Activated CD8-positive, alpha-beta T cell treated with anti-CD3 and anti-CD28 coated beads, Interleukin-2, amount 10 ng/mL, durations not matched to agents 7 days and 5 days (primary cell): ENCODE measurements at places on chromosomes 11 and 22.
A peak's percentile ranks its signal among the peaks of the same experiment; 100 is the strongest.

DNA sequence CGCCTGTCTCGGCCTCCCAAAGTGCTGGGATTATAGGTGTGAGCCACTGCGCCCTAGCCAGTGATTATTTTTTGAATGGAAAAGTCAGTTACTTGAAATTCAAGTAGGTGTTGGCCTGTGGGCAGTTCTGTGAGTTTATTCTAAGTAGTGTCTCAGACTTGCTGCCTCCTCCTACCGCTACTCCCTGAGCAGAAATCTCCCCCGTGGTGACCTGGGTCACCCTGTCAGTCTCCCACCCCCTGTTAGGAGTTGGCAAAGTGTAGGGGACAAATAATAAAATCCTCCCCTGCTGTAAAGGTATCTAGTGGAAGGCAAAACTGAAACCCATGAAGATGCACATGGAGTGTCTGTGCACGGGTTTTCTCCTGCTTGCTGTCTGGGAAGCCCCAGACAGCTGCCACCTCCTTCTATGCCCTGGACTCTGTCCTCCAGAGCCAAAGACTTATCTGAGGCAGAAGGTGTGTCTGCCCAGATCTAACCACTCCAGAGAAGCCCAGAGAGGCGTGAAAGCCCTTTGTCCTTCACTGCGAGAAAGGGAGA, 26.3 kb downstream of the SNAP29 start:
- no peak for DNase-seq

GRCh38 chr22:44298406-44299091, 14.2 kb downstream of the SHISAL1 start:
- DNase-seq, result no peak

DNA sequence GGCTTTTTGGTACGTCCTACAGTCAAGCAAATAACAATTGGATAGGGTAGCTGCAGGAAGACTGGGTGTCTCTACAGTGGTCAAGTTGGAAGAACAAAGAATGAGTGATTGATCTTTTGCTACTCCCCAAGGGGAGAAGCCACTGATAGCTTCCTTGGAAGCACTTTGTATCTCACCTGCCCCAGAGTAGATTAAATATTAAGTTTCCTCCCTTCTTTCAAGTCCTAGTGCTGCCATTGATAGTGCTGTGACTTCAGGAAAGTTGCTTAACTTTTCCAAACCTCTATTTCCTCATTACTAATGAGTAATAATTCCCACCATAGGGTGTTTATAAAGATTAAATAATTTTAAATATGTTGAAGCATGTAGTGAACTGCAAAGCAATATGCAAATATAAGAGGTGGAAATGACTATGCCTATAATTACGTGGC, 35.6 kb upstream of the EHF start:
- no peak for DNase-seq

- DNase-seq, result no peak
Measured at GRCh38 chr11:131977854-131978253, 607.4 kb downstream of the NTM start.

- DNase-seq, result no peak
Measured at GRCh38 chr11:125215976-125216375, 51.4 kb downstream of the PKNOX2 start.

DNA sequence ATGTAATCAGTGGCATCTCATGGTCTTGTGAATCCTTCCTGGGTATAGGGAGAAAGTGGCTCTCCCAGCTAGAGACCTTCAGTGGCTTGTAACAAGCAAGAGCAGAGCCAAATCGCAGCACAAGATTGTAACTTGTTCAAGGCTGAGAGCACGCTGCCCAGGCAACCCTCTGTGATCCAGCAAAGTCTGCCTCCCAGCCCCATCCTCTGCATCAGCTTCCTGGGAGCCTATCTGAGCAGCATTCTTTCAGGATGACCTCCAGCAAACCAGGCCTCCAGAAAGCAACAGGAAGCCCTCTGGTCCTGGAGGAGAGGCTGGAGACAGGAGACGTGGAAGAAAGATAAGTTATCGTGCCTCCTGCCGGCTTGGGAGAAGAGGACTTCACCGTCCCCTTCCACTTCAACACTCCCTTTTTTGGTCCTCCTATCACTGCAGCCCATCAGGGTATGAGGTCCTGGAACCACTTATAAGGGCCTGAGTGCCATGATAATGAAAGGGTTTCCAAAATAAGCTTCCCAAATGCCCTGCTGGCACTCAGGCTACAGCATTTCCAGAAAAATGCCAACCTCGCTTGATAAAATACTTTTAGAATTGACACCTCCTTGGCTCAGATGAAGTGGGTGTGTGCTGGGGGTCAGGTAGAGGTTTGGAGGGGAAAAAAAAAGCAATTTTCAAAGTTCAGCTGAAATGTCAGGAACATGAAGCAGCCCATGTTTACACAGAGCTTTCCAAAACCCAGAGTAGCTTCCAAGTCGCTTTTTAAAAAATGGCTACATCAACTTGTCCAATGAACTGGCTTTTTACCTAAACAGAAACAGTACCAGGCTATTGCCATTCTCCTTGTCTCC, 80.2 kb downstream of the PLEKHA7 start:
- DNase-seq, result no peak

GRCh38 chr22:28151151-28151816, 232.2 kb upstream of the PITPNB start:
- DNase-seq, result no peak

GRCh38 chr22:34111210-34111824, 191.0 kb upstream of the LARGE1 start:
- peak; percentile 24 for DNase-seq

GRCh38 chr11:2166091-2166851, 5.3 kb upstream of the INS start:
- DNase-seq, result peak; percentile 50

DNA sequence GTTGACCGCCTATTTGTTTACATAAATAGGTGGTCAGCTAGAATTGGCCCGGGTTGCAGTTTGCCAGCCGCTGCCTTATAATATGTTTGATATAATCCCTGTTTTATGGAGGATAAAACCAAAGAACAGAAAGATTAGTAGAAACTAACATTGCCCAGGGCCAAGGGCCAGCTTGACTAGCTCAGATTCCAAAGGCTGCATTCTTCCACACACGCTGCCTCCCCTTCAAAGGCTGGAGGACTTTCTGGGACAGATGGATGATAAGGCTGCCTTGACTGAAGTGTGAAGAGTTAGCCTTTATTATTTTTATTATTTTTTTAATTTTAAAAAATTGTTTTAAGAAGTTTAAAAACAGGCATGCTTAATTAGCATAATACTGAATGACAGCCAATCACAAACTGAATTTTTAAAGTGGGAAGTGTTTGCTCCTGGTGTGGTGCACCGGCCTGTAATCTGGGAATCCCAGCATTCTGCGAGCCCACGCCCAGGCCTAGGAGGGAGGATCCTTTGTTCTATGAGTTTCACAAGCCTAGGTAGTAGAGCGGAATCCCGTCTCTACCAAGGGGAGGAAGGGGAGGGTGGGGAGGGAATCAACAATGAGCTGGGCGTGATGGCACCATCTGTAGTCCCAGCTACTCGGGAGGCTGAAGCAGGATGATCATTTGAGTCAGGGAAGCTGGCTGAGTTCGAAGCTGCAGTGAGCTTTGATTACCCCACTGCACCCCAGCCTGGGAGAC, 114.9 kb downstream of the NAV2 start:
- DNase-seq, result no peak

DNA sequence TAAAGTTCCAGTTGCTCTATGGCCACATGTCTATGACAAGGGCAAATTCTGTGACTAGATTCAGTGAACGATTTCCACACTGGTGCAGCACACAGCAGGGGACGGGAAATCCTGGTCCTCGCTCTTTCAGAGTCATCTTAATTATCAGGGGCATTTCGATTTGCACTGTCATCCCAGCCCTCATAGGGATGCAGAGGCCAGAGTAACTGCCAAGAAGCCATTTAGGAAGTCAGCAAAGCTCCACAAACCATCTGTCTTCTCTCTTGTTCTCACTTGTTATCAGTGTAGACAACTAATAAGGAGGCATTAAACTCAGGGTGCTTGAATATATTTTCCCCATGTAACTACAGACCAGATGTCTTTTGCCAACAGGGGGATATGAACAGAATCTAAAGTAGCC, 151.7 kb downstream of the STK33 start:
- DNase-seq, result no peak

DNA sequence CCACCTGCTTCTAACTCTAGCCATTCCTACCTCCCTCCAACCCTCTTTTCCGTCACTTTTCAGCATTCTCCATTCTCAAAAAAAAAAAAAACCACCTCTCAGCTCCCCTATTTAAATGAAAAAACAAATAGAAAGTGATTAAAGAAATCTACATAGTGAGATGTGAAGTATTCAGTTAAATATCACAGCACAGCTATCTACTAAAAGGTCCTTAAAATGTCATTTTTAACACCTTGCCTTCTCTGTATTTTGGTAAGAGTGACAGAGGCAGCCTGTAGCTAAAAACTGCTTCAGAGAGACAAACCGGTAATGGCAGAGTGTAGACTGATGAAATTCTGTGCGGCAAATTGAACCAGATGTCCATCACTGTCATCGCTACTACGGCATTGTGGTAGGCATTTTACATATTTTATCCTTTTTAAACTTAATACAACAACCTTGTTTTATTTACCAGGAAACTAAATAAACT, 346 bp upstream of the ALG9 start:
- no peak for DNase-seq

DNA sequence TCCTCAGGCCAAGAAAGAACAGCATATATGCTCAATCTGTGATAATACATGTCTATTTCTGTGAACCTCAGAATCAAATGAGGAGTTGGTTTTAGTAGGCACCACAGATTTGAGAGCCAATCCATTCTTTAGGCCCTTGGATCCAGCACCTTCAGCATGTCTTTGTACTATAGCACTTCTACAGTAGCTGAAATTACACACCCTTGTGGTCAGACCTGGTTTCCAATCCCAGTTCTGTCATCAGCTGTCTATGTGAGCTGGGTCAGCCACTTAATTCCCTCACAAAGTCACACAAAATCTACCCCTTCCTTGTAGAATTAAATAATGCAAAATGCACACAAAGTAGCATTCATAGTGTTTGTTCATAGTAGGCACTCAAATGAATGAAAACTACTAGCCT, 381.3 kb upstream of the LARGE1 start:
- no peak for DNase-seq

DNA sequence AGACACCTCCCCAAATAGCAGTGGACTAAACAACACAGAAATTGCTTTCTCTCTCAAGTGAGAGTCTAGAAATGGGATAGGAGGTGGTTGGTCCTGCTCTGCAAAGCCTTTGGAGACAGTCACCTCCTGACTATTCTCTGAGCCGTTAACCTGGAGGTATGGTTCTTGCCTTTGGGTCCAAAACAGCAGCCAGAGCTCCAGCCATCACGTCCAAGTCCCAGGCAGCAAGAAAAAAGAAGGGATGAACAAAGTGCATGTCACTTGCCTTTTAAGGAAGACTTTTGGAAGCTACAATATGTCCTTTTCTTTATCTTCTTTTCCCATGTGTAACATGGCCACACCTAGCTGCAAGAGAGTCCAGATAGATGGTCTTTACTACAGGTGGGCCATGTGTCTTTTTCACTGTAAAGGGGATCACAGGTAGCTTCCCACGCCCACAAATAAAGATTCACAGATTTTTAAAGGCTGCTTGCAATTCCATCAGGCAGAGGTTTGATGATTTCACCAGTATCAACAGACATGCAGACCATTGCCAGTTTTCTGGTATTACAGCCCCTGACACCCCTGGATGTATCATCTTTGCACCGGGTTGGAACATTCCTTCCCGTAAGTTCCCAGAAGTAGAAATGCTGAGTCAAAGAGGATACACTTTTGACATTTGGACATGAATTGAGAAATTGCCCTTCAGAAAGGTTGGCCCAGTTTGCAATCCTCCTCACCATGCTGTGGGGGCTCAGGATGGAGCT, 66.0 kb downstream of the MYEOV start:
- no peak for DNase-seq

GRCh38 chr22:21568347-21569075, 997 bp downstream of the UBE2L3 start:
- peak; percentile 51 for DNase-seq

GRCh38 chr11:66420671-66421476, at the start of gene NPAS4:
NPAS4 (plus strand) TSS chr11:66421035; CDS start chr11:66421180, 145 bp downstream.
- no peak for DNase-seq

GRCh38 chr11:11565636-11566035, 56.2 kb downstream of the GALNT18 start:
- no peak for DNase-seq

- DNase-seq, result no peak
Measured at GRCh38 chr11:34758262-34758661, 137.4 kb downstream of the EHF start.

DNA sequence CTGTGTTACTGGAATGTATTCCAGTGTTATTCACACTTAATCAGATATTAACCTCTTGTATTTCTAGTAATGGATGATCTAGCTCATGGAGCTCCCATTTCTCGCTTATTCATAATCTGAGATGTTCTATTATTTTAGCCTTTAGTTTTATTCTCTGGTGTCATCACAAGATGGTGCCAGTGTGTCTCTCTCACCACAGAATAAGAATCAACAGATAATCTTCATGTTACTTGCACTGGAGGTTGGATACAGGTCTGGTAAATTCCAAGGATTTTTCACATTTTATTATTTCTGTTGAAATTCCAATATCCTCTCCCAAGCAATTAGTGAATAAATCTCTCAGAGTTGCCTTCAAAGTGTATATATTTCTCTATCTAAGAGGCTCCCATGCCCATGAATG, 74.6 kb downstream of the CASP12 start:
- no peak for DNase-seq

DNA sequence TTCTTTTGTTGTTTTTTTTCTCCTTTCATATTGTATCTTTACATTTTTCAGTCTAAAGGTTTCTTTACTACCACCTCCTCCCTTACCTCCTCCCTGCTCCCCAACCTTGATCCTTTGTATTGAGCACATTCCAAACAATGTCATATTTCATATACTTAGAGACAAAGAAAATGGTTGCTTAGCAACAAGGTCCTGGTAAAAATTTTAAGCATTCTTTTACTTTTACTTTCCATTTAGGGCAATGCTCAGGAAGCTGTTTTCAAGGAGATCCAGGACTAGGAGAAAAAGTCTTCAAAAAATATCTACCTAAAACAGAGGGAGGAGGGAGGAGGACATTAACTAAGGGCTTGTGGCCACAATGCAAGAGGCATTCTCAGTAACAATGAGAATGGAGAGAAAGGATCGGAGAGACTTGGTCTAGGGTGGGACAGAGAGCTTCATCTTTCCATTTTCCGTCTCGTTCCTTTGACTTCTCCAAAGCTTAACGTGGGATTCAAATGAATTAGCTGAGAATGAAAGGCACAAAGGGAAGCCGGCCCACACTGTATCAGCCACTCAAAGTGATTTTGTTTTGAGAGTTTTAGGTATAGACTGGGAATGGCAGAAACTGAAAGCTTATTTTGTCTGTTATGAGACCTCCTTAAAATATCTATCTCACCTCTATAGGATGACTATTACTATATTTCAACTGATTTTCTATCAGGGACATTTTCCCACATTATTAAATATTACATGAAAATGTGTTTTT, 455.7 kb downstream of the RAB38 start:
- no peak for DNase-seq

DNA sequence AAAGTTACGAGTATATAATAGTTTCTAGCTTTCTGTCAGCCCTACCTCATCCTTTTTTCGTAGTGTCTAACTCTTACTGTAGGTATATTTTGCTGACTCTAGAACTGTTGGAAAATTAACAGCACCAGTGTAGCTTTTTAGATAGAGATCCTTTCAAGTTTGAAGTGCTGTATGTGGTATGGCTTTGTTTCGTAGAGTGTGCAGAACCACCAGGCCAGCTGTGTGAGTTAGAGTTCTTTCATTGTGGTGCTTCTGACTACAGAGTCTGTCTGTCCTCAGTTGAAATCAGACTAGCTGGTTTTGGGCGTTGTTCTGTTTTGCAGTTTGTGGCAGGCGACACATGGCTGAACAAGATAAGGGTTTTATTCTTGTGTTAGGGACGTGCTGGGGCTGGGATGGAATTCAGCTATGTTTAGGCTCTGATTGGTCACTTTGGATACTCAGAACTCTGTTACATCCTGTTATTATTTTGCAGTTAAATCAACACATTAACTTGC, 3.2 kb downstream of the ARHGEF12 start:
- DNase-seq, result peak; percentile 26
